ENCODE measurements at places on chromosomes 12 and 14. TPM values are rescaled to one million over a fixed set of nuclear protein-coding genes. Genes with fewer than 3 reads are reported as not detected.
A peak's percentile ranks its signal among the peaks of the same experiment; 100 is the strongest.

- no peaks in the 10 kb centered on the region for H3K36me3 ChIP-seq
- no peak overlapping the region for H3K27ac ChIP-seq
- no peaks in the 10 kb centered on the region for H3K27me3 ChIP-seq
- H3K4me1 ChIP-seq, result no peaks in the 10 kb centered on the region
- H3K4me3 ChIP-seq, result no peak overlapping the region
- no peak for DNase-seq
These were observed 177.0 kb upstream of the CNTN1 start for GRCh38 chr12:40515041-40515816.

DNA sequence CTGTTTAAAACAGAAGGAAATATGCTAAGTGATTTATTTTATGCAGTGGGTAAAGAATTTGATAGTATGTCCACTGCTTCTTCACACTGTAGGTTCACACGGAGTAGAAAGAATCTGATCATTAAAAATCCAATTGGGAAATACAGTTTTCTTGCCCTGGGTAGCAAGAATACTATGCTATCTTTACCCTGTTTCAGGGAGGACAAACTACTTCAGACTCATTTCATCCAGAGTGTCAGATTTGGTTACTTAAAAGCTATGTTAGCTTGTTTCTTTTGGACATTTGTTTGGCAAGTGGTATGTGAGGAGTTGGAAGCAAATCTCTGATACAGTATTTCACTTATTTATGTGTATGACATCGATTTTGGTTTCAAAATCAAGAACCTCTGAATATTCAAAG, 4.3 kb downstream of the FRS2 start:
- H3K27me3 ChIP-seq, result no peaks in the 10 kb centered on the region
- peaks cover 12% of the 10 kb centered on the region for H3K36me3 ChIP-seq
- no peak overlapping the region for H3K4me3 ChIP-seq
- H3K27ac ChIP-seq, result peak overlapping the region; percentile 36
- DNase-seq, result no peak

GRCh38 chr14:50139192-50139591, 22.8 kb upstream of the VCPKMT start:
- DNase-seq, result no peak
- no peaks in the 10 kb centered on the region for H3K36me3 ChIP-seq
- H3K4me3 ChIP-seq, result no peak overlapping the region

GRCh38 chr12:43758247-43758727, 303 bp downstream of the PUS7L start:
- H3K4me3 ChIP-seq, result peak overlapping the region; percentile 87
- H3K4me1 ChIP-seq, result peaks cover 51% of the 10 kb centered on the region
- peaks cover 29% of the 10 kb centered on the region for H3K36me3 ChIP-seq
- DNase-seq, result no peak

The FBXO34 gene
- 11.8 TPM for total RNA-seq

- H3K4me1 ChIP-seq, result no peaks in the 10 kb centered on the region
- no peak overlapping the region for H3K4me3 ChIP-seq
- no peaks in the 10 kb centered on the region for H3K27me3 ChIP-seq
- H3K36me3 ChIP-seq, result no peaks in the 10 kb centered on the region
These were observed 67.9 kb upstream of the LIN7A start for GRCh38 chr12:81005606-81006005.

All from HFFc6 (cell line).